Stimulated activated CD8-positive, alpha-beta memory T cell treated with anti-CD3 and anti-CD28 coated beads, Interleukin-2, amount 100 ng/mL, for 1 hour (primary cell): ENCODE measurements at places on chromosomes 1 and 21.

DNA sequence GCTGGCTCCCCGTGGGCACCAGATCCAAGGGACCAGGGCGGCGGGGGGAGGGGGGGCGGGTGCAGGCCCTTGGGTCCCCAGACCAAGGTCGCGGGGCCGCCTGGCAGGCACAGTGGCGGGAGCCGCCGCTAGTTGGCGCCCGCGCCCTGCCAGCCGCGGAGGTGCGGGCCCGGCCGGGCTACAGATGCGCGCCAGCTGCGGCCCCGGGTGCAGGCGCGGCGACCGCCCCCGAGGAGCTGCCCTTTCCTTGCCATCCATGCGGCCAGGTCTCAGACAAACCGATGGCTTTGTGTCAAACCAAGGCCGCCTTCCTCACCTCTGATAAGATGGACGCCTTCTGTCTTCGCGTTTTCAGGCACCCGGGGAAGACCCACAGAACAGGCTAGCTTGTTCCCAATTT is 2.2 kb upstream of the RUNX3 start:
- DNase-seq = no peak

GRCh38 chr21:36803051-36803645 is 104.2 kb downstream of the SIM2 start:
- DNase-seq = no peak

GRCh38 chr1:108933944-108934343 is 29.3 kb downstream of the CLCC1 start:
- DNase-seq = no peak

- no peak for DNase-seq
Measured at GRCh38 chr1:45008076-45008475, 3.0 kb downstream of the HECTD3 start.

DNA sequence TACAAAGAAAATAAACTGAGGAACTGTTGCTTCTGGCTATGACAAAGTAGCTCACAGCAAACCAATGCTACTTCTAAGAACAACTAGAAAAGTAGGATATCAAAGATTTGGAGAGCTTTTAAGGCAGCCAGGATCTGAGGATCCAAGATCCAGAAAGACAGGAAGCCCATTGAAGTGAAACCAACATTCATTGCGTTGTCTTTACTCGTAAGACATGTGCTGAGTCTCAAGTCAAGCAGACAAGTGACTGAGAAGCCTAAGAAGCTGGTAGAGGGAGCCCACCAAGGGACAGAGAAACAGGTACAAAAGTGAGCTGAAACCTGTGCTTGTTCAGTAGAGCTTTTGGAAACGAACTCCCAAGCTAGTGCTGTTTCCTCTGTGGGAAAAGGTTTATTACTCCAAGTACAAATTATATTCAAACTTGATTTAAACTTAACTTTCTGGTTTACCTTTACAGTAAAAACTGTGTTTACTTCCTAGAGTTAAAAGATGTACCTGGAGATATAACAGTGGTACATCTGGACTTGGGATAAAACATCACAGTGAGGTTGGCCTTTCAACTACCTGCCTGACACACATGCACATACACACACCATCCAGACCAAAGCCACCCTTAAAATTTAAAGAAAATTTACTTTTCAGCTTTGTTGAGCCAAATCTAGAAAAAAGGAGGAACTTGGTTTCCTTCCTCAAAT is 41.2 kb downstream of the NME7 start:
- DNase-seq = no peak

GRCh38 chr21:14453339-14454015 is 70.5 kb upstream of the HSPA13 start:
- no peak for DNase-seq

DNA sequence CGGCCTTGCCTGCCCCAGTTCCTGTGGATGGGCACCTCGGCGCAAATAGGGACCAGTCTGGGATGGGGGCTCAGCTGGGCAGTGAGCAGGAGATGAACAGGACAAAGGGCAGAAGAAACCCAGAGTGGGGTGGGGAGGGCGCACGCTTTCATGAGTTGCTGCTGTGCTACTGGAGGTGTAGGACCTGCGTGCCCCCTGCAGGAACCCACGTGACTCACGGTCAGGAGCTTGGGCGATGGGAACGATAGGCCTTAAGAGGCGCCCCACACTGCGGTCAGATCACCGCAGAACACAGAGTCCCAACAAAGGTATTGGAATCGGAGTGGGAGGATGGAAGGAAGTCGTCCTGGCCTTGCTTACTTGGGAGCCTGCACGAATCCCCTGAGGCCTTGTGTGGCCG is 17.2 kb downstream of the PRDM15 start:
- no peak for DNase-seq

DNA sequence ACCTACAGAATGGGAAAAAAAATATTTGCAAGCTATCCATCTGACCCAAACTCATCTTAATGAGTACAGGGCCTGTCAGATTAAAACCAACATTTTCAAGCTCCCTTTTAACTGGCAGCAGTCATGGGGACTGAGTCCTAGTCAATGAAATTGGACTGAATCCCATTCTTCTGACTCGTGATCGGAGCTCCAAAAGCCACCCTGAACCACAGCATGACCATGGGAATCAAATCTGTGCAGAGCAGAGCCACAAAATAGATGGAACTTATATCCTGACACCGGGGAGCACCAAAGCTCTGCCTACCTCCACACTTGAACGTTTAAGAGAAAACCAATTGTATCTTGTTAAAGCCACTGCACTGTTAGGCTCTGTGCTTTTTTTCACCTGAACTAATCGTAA is 5.0 kb upstream of the RWDD3 start:
- DNase-seq = no peak

DNA sequence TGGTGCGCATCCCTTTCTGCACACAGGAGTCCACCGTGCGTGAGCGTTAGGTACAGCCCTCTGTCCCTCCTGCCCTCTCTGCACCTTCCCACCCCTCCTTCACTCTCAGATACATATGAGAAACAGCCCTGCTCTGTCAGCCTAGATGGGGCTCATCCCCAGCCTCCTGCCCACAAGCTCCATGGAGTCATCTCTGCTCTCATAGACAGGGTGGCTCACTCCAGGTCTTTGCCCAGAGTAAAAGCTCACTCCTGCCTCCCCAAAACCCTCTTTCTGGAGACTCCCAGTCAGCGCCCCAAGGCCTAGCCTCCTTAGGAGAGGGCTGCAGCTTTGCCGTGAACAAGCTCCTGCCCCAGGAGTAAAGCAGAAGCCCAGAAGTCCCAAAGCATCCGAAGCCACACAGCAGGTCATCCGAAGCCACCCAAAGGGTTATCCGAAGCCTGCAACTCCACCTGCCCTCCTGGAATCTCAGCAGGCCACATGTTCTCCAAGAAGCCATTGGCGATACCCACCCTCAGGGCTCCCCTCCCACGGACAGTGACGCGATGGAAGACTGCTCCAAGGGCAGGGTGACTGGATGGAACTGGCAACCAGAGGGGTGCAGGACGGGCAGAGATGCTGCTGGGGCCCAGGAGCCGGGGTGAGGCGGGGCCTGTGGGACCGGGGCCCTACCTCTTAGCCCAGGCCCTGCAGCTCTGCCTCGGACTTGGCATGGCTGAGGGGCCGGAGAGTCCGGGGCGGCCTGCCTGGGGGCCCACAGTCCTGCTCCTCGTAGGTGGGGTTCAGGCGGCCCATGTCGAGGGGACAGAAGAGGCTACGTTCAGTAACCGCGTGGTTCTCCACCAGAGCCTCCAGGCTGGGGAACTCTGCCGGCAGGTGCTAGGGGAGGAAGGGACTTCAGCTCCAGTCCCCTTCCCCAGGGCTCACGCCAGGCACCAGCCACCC is 3.6 kb upstream of the KIF17 start:
- DNase-seq = no peak

- DNase-seq = no peak
Measured at GRCh38 chr21:35284199-35284598, 235.1 kb upstream of the RUNX1 start.

- no peak for DNase-seq
Measured at GRCh38 chr1:179881642-179882252, 338 bp upstream of the TOR1AIP1 start.

DNA sequence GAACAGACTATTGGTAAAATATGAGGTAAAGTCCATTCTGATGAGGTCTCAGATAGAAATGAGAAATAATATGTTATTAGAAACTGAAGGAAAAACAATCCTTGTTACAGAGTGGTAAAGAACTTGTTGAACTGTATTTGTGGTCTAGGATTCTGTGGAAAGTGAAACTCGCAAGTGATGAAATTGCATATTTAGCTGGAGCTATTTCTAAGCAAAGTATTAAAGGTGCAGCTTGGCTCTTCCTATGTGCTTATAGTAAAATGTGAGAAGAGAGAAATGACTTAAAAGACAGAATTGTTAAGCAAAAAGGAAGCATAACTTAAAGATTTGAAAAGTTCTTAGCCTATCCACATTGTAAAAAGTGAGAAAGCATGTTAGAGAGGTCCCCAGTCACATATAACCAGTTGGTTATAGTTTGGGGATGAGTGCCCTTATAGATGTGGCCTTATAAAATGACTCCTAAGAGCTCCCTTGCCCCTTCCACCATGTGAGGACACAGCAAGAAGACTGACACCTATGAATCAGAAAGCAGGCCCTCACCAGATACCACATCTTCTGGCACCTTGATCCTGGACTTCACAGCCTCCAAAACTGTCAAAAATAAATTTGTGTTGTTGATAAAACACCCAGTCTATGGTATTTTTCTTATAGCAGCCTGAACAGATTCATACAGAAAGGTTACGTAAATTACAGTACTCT is 24.8 kb downstream of the PHTF1 start:
- no peak for DNase-seq

- no peak for DNase-seq
Measured at GRCh38 chr1:156241311-156241811, 623 bp upstream of the BGLAP start.

DNA sequence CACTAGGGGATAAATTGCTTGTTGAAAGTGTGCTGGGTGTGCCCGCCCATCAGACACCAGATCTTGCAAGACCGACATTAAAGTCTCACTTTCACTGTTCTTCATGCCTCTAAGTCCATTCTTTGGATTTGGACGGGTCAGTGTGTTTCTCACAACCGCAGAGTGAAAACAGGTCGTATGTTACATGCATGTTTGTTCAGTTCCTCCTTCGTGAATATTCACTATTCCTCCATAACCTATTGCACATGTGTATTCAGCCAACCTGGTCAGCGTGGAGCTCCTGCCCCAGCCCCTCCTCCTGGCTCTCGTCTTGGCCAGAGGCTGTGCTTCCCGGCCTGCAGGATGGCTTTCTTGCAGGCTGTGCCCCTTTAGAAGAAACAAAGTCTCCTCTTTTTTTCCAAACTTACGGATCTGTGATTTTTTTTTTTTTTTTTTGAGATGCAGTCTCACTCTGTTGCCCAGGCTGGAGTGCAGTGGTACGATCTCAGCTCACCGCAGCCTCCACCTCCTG is 2.2 kb upstream of the KRTAP10-6 start:
- DNase-seq = no peak

DNA sequence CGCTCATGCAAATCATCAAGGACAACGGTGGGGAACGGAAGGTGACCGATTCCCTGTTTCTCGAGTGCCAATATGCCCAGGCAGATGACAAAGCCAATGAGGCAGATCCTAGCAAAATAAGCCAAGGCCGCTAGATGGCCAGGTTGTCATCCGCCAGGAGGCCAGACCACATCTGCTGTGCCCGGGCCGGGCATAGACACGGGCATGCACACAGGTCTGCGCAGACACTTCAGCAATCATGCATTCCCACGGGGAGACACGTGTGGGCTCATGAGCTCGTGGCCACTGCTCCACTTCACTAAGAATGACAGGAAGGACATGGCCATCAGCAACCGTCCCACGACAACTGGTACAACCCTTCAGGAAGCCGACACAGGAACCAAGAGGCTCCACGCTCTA is 23.4 kb downstream of the WDR4 start:
- no peak for DNase-seq

- no peak for DNase-seq
Measured at GRCh38 chr1:119918301-119918700, 22.0 kb upstream of the ADAM30 start.

GRCh38 chr1:30366199-30366598 is 357.2 kb downstream of the MATN1 start:
- no peak for DNase-seq

DNA sequence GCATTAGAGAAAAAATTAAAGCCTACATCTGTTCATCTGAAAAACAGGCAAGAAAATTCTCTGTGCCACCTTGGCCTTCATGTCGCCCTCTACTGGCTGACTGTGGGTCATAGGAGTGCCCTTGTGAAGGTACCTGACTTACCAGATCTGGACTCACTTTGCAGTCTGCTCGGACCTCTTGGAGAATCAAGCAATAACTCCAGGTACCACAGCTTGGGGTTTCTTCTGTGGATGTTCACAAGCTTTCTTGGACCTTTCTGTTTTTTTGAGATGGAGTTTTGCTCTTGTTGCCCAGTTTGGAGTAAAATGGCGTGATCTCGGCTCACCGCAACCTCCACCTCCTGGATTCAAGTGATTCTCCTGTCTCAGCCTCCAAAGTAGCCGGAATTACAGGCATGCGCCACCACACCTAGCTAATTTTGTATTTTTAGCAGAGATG is 2.4 kb upstream of the PRAMEF18 start:
- DNase-seq = no peak

DNA sequence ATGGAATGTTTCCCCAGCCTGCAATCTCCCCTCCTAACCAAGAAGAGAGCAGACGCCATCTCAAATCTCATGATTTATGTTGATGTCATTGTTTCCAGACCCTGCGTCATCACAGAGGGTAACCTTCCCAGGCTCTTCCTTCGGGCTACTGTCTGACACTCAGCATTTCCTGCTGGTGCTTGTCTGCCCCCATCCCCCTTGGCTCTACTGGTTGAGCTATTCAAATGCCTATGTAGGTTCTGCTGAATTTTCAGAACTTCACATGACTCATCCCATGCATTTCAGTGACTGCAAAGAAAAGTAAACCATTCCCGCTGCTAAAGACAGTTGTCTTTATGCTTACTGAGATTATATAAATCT is 24.8 kb upstream of the ITPKB start:
- no peak for DNase-seq

GRCh38 chr1:194584052-194584451 is 1397.6 kb upstream of the B3GALT2 start:
- DNase-seq = no peak

GRCh38 chr1:175673371-175674150 is 69.8 kb downstream of the TNR start:
- DNase-seq = no peak

GRCh38 chr1:169107603-169108208 is 1.2 kb downstream of the ATP1B1 start:
- no peak for DNase-seq

DNA sequence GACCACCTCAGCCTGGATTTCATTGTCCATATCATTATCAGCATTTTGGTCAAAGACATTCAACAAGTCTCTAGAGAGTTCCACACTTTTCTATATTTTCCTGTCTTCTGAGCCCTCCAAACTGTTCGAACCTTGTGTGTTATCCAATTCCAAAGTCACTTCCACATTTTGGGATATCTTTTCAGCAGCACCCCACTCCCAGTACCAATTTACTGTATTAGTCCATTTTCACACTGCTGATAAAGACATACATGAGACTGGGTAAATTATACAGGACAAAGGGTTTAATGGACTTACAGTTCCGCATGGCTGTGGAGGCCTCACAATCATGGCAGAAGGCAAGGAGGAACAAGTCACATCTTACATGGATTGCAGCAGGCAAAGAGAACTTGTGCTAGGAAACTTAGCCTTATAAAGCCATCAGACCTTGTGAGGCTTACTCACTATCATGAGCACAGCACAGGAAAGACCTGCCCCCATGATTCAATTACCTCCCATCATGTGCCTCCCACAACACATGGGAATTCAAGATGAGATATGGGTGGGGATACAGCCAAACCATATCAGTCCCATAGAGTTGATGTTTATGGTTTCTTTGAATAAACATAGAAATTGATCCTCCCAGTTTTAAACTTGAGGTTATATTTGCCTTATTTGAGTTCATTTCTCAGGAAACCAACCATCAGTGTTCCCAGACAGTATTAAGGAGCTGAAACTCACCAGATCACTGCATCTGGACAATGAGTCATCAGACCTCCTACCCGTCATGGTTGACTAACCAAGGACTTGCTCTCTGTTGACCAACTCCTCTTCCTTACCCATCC is 322.7 kb upstream of the DUSP10 start:
- DNase-seq = no peak
